ENCODE measurements at places on chromosomes 7 and 10.

- no peak for DNase-seq
Observed at GRCh38 chr7:1550005-1550845, 5.8 kb downstream of the TMEM184A start.

- DNase-seq, result no peak
Observed at GRCh38 chr10:96789571-96790108, 42.5 kb upstream of the LCOR start.

DNA sequence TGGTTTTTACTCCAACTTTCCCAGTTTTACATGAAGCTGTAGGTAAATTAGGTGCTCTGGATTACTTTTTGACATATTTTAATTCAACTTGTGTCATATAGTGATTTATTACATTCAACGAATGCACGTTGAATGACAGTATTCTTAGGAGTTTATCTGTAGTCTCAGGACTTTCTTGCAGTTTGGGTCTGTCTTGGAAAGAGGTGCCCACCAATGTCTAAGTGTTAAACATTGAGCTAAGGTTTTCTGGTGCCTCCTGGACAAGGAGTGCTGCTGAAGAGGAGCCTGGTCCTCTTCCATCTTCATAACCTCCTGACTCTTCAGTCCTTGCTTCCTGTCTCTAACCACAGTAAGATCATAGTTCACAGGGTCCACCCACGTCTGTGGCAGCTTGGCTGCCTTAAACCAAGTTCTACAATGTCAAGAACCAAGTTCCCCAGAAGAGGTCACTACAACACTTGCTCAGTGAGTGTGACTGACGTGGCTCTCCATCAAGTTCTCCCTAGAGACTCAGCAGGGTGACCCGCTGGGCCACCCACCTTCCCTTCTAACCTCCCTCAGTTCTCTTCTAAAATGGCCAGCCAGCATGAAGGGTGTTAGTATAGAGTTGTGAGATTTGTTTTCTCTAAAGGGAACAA is 6.1 kb downstream of the NPY start:
- DNase-seq, result peak; percentile 34

DNA sequence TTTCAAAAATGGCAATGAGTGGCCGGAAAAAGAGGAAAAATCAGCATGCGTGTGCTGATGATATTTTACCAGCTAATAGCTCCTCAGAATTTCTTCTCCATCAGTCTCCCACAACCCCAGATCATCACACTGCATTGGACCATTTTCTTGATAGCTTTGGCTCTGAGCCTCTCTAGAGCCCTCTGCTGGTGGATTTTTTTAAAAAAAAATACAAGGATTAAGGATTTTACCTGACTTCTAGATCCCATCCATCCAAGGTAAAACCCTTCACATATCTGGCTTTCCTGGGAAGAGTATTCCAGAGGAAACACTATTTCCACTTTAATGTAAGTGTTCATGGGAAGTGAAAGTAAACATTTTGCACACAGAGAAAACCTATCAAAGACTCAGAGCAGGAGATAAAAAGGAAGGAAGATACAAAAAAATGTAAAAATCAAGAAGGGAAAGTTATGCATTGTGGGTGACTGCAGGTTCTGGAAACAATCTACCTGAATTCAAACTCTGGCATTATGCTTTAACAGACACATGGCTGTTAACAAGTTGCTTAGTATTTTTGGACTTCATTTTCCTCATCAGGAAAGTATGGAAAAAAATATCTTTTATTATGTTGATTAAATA is 380.9 kb downstream of the LRRTM3 start:
- peak; percentile 17 for DNase-seq

GRCh38 chr7:3201306-3201705 is 99.7 kb upstream of the SDK1 start:
- DNase-seq, result no peak

GRCh38 chr10:113563306-113564088 is 10.6 kb downstream of the HABP2 start:
- peak; percentile 59 for DNase-seq

GRCh38 chr7:131557652-131558385 is 1.4 kb upstream of the PODXL start:
- peak; percentile 19 for DNase-seq

GRCh38 chr10:99676895-99677294 is 17.6 kb downstream of the ENTPD7 start:
- DNase-seq, result no peak

GRCh38 chr7:1241603-1242255 is 9.1 kb downstream of the UNCX start:
- no peak for DNase-seq

GRCh38 chr10:90642136-90642535 is 215.7 kb downstream of the HTR7 start:
- peak; percentile 26 for DNase-seq

GRCh38 chr10:91460681-91461080 is 50.5 kb downstream of the HECTD2 start:
- DNase-seq, result peak; percentile 63

- DNase-seq, result no peak
Observed at GRCh38 chr10:10886861-10887531, 130.7 kb upstream of the CELF2 start.

GRCh38 chr10:78025685-78026364 is 3.5 kb downstream of the POLR3A start:
- peak; percentile 79 for DNase-seq

DNA sequence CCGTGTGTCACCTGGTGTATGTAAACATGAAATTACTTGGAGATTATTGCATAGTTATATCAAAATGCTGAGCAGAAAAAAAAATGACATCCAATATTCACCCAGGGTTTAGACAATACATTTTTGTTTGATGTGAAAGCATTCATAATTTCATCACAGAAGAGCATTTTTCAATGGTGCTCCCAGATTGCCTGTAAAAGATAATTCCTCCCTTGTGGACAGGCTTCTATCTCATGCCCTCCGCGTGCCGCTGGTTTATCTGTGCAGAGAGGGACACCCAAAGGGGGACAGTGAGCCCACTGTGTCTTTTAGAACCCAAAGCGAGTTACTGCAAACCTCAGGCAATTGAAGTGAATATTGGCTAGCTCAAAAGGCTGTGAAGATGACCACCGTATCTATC is 126.2 kb upstream of the KLF6 start:
- no peak for DNase-seq

GRCh38 chr10:78319371-78319770 is 285.7 kb downstream of the RPS24 start:
- no peak for DNase-seq

DNA sequence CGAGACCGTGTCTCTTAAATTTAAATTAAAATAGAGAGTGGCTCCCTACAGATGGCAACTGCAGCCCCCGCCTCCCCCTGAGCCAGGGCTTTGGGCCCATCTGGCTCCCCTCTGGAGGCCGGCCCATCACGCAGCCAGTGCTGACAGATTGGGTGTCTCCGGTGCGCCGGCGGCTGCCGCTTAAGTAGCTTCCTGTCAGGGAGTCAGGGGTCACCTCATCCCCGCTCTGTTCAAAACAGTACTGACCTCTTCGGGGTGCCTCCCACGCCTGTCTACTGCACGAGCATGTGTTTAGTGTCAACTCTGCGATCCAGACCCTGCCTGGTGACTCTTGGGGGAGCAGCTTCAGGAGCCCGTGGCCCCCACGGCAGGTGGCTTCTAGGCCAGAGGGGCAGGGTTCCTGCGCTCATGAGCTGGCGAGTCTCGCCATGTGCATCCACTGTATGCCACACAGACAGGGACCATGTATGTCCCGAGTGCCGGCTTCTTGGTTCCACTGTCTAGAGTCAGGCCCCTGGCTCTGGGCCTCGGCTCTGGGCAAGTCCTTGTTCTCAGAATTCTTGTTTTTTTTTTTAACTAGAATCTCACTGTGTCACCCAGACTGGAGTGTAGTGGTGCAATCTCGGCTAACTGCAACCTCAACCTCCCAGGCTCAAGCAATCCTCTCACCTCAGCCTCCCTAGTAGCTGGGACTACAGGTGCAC is 36.1 kb downstream of the KCTD7 start:
- no peak for DNase-seq

DNA sequence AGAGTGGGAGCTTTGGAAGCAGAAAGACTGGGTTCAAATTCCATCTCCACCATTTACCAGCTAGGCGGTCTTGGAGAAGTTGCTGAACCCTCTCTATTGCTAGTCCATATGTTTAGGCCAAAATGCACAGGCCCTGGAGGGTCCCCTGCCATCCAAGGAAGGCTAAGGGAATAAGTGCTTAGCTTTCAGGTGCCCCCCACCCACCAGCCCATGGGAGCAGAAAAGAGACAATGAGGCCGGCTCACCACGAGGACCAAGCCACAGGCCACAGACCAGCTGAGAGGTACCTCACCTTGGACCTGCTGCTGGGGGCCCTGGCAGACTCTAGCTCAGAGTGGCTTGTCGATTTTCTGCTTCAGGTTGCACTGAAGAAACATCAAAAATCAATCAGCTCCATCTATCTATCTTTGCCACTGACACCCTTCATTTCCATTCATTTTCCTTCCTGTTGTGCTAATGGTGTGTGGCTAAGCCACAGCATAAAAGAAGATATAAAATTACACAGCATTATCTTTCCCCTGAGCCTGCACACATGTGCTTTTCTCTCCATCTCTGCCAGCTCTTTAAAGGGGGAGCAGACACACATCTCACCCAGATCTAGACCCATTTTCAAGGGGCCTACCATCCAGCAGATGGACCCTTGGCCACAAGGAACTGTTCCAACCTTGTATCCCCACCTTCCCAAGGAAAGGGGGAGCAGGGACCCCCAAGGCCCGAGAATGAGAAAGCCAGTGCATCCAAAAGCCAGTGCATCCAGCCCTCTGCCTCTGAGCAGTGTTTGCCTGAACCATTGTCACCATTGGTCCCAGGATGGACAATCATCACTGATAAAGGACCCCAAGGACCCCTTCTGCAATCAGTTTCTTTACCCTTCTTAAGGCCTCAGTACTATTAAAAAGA is 65.4 kb downstream of the GRID1 start:
- no peak for DNase-seq

GRCh38 chr10:47233631-47234030 is 66.4 kb upstream of the GDF10 start:
- DNase-seq, result no peak

GRCh38 chr10:93478873-93479272 is 3.3 kb downstream of the MYOF start:
- no peak for DNase-seq

GRCh38 chr10:131742500-131742951 is 158.3 kb upstream of the PPP2R2D start:
- DNase-seq, result no peak

DNA sequence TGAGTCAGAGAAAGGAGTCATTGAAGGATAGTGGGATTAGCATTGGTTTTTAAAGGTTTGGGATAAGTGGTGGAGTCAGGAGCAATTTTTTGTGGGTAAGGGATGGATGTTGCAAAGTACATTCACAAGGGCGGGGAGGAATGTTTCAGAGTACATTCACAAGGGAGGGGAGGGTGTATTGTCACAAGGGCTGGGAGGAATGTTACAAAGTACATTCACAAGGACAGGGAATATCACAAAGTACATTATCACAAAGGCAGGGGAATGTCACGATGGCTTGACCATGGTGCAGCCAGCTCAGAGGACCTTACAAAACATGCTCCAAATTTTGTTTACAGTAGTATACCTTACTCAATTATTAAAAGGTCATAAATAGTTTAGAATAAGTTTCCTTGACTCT is 30.3 kb downstream of the C1GALT1 start:
- peak; percentile 40 for DNase-seq

GRCh38 chr10:27541796-27542729 is 38.0 kb downstream of the RAB18 start:
- no peak for DNase-seq

GRCh38 chr7:28920424-28920823 is 37.7 kb downstream of the TRIL start:
- DNase-seq, result no peak

GRCh38 chr7:143458263-143458662 is 15.0 kb downstream of the TAS2R60 start:
- DNase-seq, result peak; percentile 68

- no peak for DNase-seq
Observed at GRCh38 chr10:28897617-28898464, 220.5 kb downstream of the BAMBI start.

DNA sequence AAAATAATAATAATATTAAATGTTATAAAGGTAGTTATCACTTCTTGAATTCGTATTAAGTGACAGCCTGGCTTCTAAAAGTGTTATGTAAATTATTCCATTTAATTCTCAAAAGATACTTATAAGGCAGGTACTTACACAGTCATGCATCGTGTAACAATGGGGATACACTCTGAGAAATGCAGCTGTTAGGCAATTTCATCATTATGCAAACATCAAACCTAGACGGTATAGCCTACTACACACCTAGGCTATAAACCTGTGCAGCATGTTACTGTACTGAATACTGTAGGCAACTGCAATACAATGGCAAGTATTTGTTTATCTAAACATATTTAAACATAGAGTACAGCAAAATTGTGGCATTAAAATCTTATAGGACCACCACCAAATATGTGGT is 1.5 kb downstream of the IFIT1 start:
- no peak for DNase-seq

DNA sequence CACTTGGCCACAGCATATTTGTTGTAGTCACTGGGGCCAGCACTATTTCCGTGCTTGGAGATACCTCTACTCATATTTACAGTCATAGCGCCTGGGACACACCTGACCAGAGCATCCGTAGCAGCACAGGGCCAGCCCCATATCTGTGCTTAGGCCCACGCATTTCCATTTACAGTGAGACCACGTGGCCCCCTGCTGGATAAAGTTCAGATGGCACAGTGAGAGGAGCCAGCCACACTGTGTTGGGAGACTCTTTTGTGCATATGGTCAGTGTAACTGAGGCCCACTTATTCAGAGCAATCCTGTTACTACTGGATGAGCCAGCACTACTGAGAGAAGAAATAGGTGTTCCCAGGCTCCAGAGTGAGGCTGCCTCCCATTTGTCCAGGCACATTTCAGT is 455.3 kb downstream of the REEP3 start:
- DNase-seq, result peak; percentile 54

GRCh38 chr10:22934726-22935125 is 6.9 kb downstream of the ARMC3 start:
- no peak for DNase-seq

DNA sequence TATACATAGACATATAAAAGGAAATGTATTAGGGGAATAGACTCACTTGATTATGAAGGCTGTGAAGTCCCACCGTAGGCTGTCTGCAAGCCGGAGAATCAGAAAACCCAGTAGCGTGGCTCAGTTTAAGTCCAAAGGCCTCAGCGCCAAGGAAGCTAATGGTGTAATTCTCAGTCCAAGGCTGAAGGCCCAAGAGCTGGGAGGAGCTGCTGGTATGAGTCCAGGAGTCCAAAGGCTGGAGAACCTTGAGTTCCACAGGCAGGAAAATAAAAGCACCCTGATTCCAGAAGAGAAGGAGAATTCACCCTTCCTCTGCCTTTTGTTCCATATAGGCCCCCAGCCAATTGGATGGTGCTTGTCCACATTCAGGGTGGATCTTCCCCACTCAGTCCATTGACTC is 166.2 kb upstream of the TAC1 start:
- no peak for DNase-seq

- DNase-seq, result no peak
Observed at GRCh38 chr7:131052285-131052904, 275.3 kb upstream of the MKLN1 start.

DNA sequence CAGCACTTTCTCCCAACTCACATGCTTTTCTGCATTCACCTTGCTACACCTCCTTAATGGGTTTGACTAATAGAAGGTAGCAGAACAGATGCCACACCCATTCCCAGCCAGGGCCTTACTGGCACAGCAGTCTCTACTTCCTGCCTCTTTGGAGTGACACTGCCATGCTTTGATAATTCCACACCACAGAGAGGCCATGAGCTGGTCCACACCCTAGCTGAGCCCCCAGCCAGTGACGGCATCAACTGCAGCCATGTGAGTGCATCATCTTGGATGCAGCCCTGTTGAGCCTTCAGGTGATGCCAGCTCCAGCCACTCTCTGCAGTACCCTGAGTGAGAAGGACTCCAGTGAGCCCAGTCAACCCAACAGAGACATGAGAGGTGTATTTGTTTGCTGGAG is 27.5 kb upstream of the EZH2 start:
- DNase-seq, result no peak

GRCh38 chr10:7218968-7219367 is 191.9 kb downstream of the SFMBT2 start:
- no peak for DNase-seq
